ENCODE measurements at places on chromosomes 13 and 19.

- DNase-seq, result no peak
Observed at GRCh38 chr19:29404015-29404414, 121.8 kb upstream of the VSTM2B start.

DNA sequence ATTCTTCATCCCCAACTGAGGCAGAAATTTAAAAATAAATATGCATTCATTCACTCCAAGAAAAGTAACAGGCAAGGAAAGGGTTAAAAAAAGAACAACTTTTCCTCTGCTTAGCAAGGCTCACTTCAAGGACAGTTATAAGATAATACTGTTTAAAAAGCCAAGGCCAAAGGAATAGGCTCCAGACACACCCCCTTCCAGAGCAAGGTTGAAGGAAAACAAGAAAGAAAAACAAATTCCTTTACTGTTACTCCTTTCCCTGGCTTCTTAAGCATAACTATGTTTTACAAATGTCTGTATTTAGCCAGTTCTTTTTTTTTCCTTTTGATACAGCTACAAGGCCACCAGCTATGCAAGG is 8.5 kb downstream of the SIGLEC11 start:
- DNase-seq, result no peak

DNA sequence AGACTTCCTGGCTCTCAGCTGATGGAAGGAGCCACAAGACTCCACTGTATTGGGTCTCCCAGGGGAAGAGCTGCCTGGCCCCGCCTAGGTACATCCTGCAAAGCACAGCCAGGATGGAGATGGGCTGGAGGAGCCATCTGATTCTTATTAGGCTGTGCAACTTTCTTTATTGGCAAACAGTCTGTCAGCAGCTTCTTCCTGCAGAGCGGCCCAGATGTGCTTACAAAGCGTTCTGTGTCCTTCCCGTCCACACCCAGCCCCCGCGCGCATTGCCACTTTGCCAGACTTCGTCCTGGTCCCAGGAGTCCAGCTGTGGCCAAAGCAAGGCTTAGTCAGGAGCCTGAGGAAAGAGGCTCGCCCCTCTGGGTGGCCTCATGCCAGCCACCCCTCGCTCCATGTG is 409.3 kb downstream of the ZNF536 start:
- no peak for DNase-seq

DNA sequence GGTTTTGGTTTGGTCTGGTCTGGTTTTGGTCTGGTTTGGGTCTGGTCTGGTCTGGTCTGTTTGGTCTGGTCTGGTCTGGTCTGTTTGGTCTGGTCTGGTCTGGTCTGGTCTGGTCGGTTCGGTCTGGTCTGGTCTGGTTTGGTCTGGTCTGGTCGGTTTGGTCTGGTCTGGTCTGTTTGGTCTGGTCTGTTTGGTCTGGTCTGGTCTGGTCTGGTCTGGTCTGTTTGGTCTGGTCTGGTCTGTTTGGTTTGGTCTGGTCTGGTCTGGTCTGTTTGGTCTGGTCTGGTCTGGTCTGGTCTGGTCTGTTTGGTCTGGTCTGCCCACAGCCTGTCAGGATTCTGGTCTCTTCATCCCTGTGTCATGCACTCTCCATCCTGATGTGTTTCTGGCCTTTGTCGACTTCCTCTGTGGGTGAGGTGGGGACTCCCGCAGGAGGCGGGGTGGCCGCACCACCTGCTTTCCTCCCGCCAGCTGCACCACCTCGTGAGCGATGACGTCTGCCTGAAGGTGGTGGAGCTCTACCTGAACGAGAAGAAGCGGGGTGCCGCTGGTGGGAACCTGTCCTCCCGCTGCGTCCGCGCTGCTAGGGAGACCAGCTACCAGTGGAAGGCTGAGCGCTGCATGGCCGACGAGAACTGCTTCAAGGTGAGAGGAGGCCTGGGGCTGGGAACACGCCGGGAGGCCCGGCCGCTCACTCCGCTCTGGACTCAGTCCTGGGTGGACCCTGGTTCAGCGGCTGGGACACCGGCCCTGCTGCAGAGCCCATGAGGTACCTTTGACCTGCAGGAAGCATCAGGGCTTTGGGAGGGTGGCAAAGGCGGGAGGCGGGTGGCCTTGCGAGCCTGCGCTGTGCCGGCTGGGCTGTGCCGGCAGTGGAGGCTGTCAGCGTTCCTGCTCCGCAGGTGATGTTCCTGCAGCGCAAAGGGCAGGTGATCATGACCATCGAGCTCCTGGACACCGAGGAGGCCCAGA is 12.9 kb upstream of the F2RL3 start:
- DNase-seq, result no peak

GRCh38 chr13:37395544-37395943 is 203.0 kb downstream of the POSTN start:
- DNase-seq, result no peak

DNA sequence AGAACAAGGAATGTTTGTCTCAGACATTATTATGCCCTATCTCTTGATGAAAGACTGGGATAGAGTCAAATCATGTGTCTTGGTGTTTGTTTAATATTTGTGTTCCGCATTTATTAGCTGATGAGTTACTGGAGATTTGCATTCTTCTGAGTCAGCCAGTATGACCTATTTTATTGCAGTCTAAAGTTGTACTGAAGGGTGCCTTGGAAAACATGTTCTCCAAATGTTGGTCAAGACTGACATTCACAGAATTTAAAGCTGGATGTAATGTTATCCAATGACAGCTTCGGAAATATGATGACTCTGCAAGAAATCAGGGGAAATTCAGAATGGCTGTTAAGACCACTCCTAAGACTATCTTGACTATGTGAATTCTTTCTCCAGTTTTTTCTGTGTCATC is 134.0 kb downstream of the KCNRG start:
- DNase-seq, result no peak

DNA sequence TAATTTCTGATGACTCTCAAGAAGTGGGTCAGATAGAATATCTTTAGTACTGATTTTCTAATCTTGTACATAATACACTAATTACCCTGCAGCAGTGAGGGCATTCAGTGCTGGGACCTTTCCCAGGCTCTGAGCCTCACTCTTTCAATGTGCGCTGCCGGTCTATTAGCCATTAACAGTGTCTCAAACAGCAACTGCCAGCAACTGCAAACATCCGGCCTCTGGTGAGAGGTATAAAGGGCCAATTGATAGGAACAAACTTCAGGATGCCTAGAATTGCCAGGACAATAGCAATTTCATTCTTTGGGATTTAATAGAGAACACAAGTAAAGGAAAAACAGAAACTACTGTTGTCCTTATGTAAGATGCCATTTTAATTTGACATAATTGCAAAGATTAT is 604.4 kb upstream of the SPRY2 start:
- no peak for DNase-seq

DNA sequence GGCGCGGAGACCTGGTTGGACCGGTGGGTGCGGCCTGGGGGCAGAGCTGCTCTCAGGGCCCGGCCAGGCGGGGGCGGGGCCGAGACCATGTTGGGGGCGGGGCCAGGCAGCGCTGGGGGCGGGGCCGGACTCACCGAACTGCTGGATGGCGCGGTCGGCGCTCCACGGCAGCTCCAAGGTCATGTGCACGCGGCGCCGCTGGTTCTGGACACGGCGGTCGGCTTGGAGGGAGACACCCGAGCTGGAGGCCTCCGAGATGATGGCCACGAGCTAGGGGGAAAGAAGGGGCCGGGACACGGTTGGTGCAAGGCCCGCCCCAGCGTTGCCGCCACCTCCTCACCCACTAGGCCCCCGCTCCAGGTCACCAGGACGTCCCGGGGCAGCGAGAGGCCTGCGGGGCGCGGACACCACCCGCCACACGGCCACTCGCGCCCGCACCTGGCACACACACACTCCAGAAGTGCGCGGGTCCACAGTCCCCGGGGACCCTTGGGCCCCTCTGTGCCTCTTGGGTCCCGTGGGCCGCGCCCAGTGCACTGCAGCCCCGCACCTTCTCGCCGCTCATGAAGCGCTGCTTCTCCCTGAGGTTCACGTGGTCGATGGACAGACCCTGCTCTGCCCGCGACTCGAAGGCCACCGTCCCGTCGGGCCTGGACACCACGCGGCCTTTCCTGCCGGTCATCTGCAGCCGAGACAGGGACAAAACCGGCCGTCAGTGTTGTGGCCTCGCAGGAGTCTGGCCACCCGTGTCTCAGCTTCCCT is 8.7 kb downstream of the GPX4 start:
- DNase-seq, result no peak

DNA sequence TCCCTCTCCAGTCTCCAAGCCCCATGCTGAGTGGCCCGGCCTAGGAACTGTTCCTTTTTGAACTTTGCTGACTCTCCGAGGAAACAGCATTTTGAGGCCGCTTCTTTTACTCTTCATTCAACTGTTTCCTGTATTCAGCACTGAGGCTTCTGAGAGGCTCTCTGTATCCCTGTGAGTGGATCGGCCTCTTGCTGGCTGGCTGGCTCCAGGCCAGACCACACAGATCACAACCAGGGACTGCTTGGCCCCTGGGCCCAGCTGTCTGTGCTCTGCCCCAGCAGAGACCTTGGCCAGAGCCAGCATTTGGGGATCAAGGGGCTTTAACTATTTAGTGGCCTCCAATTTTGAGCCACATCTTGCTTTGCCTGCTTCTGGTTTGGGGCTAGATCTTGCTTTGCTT is 75.6 kb upstream of the KL start:
- no peak for DNase-seq

DNA sequence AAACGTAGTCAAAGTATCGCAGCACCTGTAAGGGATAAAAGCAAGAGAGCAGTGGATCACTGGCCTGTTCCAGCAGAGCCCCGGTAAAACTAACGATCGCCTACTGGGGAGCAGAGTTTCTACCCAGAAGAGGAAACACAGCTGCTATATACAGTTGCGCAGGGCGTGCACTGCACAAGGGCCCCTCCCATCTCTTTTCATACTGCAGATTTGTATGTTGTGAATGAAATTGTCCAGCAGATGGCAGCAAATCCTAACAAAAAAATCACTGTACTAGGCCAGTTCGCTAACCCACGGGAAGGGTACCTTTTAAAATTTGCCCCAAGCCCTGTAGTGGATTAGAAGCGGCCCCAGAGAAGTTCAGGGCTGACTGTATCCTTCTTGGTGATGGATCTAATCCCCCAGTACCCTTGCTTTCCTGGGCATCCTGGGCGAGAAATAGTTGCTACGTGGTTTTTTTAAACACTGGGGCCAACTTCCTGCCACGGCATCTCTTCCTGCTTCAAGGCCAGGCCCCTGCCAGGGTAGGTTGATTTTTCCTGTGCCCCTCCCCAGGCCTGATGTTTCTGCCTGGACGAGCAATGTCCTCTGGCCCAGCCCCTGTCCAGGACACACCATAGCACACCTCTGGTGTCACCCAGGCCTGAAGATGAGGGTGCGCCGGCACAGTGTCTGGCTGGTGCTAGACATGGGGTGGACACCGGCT is 127.0 kb downstream of the IER2 start:
- DNase-seq, result peak; percentile 45

DNA sequence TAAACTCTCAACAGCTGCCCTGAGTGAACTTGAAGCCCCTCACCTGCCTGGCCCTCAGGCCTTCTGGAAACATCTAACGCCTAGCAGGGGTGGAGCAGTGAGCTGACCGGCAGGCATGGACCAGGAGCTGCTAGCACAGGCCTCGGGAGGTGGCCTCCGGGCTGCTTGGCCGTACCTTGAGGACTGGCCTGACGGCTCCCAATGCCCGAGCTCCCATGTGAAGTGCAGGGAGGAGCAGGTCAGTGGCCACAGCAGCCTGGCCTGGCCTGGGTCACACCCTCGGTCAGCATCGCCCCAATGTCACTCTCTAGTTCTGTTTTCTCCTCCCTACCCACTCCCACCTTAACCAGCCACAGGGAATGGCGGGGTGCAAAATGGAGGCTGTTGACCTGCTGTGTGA is 19.0 kb downstream of the TSHZ3 start:
- DNase-seq, result no peak

DNA sequence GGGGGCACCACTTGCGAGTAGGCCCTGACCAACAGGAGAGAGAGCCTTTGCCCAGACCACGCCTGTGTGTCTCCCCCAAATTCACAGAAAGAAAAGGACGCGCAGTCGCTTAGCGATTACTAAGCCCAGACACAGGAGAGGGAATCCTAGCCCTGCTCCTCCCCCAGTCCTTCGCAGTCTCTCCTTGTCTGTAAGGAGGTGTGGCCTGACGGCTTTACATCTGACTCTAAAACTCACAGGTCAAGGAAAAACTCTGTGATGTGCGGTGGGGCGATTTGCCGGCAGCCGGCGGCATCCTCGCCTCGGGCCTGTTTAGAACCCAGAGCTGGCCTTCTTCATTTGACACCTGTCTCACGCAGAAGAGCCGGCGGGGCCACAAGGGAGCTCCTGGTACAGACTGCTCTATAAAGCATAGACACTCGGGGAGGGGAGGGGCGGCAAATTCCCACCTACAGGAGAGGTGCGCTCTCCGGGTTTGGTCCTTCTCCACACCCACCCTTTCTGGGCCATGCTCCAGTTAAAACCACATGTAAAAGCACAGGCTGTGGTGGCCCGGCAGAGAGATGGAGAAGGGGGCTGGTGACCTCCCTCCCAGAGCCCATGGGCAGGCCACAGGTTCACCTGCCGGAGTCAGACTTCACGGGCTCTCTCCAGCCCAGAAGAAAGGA is 17.8 kb downstream of the GPR12 start:
- no peak for DNase-seq

DNA sequence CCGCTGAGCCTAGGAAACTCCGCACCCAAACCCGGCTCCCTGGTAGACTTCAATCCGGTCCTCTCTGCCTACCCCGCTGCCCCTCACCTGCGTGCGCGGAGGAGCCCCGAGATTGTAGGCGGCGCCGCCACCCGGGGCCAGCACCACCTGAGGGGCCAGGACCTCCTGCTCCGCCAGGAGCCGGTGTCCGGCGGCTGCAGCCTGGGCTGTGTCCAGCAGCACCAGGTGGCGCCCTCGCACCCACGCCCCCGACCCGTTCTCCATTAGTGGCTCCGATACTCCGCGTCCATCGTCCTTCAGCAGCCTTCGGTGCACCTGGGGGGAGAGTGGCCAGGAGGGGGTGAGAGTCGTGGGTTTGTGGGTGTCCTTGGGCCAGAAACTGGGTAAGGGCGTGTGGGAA is 18.5 kb downstream of the MAN2B1 start:
- no peak for DNase-seq

DNA sequence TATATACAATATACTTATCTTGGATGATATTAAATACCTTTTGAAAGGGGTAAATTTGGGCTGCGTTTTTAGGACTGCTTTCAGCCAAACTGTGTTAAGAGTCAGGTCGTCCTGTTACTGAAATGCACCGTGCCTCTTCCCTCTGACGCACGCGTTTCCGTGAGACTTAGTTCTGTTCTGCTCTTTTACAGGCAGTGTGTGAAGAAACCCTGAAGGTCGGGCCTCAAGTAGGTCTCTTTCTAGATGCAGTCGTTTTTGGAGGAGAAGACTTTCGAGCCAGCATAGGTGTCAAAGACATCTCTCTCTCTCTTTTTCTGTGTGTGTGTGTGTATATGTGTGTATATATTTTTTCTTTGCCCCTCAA is 107.0 kb downstream of the ZIC5 start:
- DNase-seq, result no peak

Data from WERI-Rb-1 (cell line).